Astrocyte (in vitro differentiated cells and primary cell): ENCODE measurements at places on chromosomes 4 and X. TPM values are rescaled to one million over a fixed set of nuclear protein-coding genes. Genes with fewer than 3 reads are reported as not detected.

- no peaks in the 10 kb centered on the region for H3K4me1 ChIP-seq
- no peaks in the 10 kb centered on the region for H3K36me3 ChIP-seq
- no peak overlapping the region for H3K27ac ChIP-seq
- DNase-seq, result no peak
- no peaks in the 10 kb centered on the region for H3K27me3 ChIP-seq
These were observed 16.0 kb downstream of the ATP5ME start for GRCh38 chr4:657834-658667.

- H3K27ac ChIP-seq, result no peak overlapping the region
- H3K4me1 ChIP-seq, result no peaks in the 10 kb centered on the region
- no peak for DNase-seq
- H3K4me3 ChIP-seq, result no peak overlapping the region
These were observed 1386.6 kb downstream of the PCDH7 start for GRCh38 chr4:32106767-32107166.

- no peak overlapping the region for H3K4me3 ChIP-seq
- H3K4me1 ChIP-seq, result no peaks in the 10 kb centered on the region
- no peaks in the 10 kb centered on the region for H3K27me3 ChIP-seq
- DNase-seq, result no peak
- no peak overlapping the region for H3K27ac ChIP-seq
- no peaks in the 10 kb centered on the region for H3K36me3 ChIP-seq
These were observed 17.0 kb upstream of the ARHGAP24 start for GRCh38 chr4:85457752-85458467.

DNA sequence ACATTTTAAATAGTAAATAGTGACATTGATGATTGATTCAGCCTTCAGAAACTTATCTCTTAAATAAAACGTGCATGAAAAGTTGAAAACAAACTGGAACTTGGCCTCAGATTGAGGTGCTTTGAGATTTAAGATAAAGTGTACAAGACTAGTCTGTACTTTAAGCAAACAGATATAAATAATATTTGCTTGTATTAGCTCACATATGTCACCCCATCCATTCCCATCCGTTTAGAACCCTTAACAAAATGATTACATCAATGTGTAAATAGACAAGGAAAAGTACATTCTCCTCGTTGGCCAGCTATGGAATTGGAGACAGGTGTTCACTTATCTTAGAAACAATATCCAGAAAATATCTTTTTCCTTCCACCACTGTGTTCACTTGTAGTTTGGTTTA, 130.8 kb downstream of the BANK1 start:
- H3K4me3 ChIP-seq, result no peak overlapping the region
- no peaks in the 10 kb centered on the region for H3K4me1 ChIP-seq
- no peaks in the 10 kb centered on the region for H3K27me3 ChIP-seq
- H3K36me3 ChIP-seq, result no peaks in the 10 kb centered on the region
- DNase-seq, result no peak
- no peak overlapping the region for H3K27ac ChIP-seq

GRCh38 chr4:112410364-112410763, 105.6 kb downstream of the NEUROG2 start:
- H3K36me3 ChIP-seq, result no peaks in the 10 kb centered on the region
- no peak for DNase-seq
- no peak overlapping the region for H3K27ac ChIP-seq
- H3K4me1 ChIP-seq, result no peaks in the 10 kb centered on the region
- no peaks in the 10 kb centered on the region for H3K27me3 ChIP-seq

GRCh38 chr4:182764642-182765041, 152.5 kb downstream of the DCTD start:
- no peaks in the 10 kb centered on the region for H3K27me3 ChIP-seq
- H3K36me3 ChIP-seq, result no peaks in the 10 kb centered on the region
- H3K4me3 ChIP-seq, result no peak overlapping the region
- DNase-seq, result no peak

- no peak overlapping the region for H3K27ac ChIP-seq
- H3K4me3 ChIP-seq, result no peak overlapping the region
- H3K36me3 ChIP-seq, result no peaks in the 10 kb centered on the region
- no peaks in the 10 kb centered on the region for H3K27me3 ChIP-seq
- H3K4me1 ChIP-seq, result no peaks in the 10 kb centered on the region
- peak; percentile 41 for DNase-seq
These were observed 1639.6 kb upstream of the PCDH10 start for GRCh38 chr4:131509521-131509920.

- no peaks in the 10 kb centered on the region for H3K4me1 ChIP-seq
- no peak overlapping the region for H3K27ac ChIP-seq
- no peaks in the 10 kb centered on the region for H3K36me3 ChIP-seq
- H3K4me3 ChIP-seq, result no peak overlapping the region
These were observed 2751.1 kb downstream of the ARAP2 start for GRCh38 chr4:33493231-33493630.

DNA sequence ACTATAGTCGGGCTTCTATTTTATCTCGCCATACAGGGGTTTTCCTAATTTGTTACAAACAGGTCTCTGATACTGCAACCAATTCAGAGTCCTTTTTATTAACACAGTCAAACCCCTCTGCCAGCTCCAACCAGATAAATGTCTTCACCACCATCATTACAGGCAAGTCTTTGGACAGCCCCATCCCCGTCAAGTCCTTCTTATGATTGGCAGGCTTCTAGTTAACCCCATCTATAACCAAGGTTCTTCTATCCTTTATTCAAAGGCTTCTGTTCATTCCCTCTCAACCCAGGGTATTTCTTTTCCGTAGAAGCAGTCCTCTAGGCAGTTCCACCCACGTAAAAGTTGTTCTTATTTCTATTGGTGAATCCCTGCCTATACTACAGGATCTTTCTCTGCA, 29.9 kb upstream of the FOXR2 start:
- no peaks in the 10 kb centered on the region for H3K4me1 ChIP-seq
- H3K36me3 ChIP-seq, result no peaks in the 10 kb centered on the region
- no peak for DNase-seq
- no peaks in the 10 kb centered on the region for H3K27me3 ChIP-seq

GRCh38 chrX:10507181-10507580, 113.2 kb downstream of the MID1 start:
- peak overlapping the region; percentile 53 for H3K27ac ChIP-seq
- no peak overlapping the region for H3K4me3 ChIP-seq
- H3K27me3 ChIP-seq, result no peaks in the 10 kb centered on the region
- DNase-seq, result peak; percentile 73
- peaks cover 13% of the 10 kb centered on the region for H3K4me1 ChIP-seq

DNA sequence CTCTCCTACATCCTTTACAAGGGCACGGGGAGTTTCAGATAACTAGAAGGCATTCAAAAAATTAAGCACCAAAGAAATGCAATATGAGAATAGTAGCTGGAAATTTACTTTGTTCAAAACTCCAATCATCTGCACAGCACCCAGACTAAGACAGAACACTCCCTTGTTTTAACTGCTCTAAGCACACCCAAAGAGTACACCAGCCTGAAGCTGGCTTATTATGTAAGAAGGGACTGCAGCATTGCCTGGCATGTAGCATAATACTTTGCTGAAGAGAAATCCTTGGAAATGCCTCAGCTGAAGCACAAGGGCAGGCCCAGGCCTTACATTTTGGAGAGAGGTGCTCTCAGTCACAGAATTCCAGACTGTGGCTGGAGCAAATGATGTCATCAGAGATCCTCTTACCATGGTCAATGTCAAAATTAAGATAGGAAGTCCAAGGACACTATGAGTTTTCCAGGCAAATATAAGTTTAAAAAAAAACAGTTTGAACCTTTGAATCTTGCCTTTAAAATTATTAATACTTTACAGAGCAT, 14.8 kb downstream of the ARHGEF6 start:
- DNase-seq, result no peak
- no peaks in the 10 kb centered on the region for H3K36me3 ChIP-seq
- H3K27ac ChIP-seq, result no peak overlapping the region
- H3K4me1 ChIP-seq, result peaks cover 13% of the 10 kb centered on the region
- no peak overlapping the region for H3K4me3 ChIP-seq
- no peaks in the 10 kb centered on the region for H3K27me3 ChIP-seq

DNA sequence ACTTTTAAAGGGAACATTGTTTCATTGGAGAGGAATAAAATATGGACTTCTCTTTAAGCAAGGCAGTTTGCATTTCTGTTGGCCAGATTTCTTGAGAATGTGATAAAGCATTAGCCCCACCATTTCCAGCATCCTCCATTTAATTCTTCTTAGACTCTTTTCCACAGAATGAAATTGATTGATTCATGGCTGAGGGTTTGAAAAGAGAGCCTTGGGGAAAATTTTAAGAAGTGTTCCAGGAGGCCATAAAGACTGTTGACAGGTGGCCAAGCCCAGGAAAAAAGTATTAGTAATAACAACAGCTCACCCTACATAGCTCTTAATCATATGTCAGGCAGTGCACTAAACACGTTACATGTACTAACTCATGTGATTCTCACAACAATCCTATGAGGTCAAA, 53.4 kb downstream of the SHROOM3 start:
- H3K27me3 ChIP-seq, result no peaks in the 10 kb centered on the region
- peaks cover 4% of the 10 kb centered on the region for H3K4me1 ChIP-seq
- peak; percentile 16 for DNase-seq
- no peak overlapping the region for H3K27ac ChIP-seq
- H3K36me3 ChIP-seq, result no peaks in the 10 kb centered on the region
- no peak overlapping the region for H3K4me3 ChIP-seq

DNA sequence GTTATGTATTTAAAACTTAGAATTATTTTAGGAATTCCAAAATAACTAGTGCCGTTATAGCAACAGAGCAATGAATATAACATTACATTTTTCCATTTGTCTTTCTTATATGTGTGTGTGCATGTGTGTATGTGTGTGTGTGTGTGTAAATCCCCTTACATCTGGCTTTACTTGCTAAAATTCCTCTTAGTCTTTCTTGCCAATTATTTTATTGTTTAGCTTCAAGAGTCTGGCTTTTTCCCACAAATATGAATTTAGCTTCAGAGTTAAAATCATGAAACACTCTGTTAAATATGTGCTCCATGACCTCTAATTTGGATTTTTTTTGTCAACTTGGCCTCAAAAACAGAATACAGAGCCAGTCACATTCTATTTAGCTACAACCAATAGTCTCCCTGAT, 18.9 kb downstream of the FGF13 start:
- H3K4me1 ChIP-seq, result no peaks in the 10 kb centered on the region
- no peak overlapping the region for H3K4me3 ChIP-seq
- no peak for DNase-seq
- H3K27me3 ChIP-seq, result no peaks in the 10 kb centered on the region

GRCh38 chr4:66949419-66949818, 595.9 kb downstream of the CENPC start:
- H3K27ac ChIP-seq, result no peak overlapping the region
- no peaks in the 10 kb centered on the region for H3K27me3 ChIP-seq
- H3K36me3 ChIP-seq, result no peaks in the 10 kb centered on the region
- H3K4me3 ChIP-seq, result no peak overlapping the region
- DNase-seq, result no peak

- H3K36me3 ChIP-seq, result peaks cover 3% of the 10 kb centered on the region
- peak; percentile 55 for DNase-seq
- H3K4me1 ChIP-seq, result no peaks in the 10 kb centered on the region
- H3K4me3 ChIP-seq, result no peak overlapping the region
- H3K27ac ChIP-seq, result no peak overlapping the region
These were observed 53.6 kb downstream of the PAQR3 start for GRCh38 chr4:78885598-78885997.

- no peak for DNase-seq
- H3K4me3 ChIP-seq, result no peak overlapping the region
- no peaks in the 10 kb centered on the region for H3K27me3 ChIP-seq
- no peak overlapping the region for H3K27ac ChIP-seq
- no peaks in the 10 kb centered on the region for H3K4me1 ChIP-seq
- no peaks in the 10 kb centered on the region for H3K36me3 ChIP-seq
These were observed 62.8 kb downstream of the PPP3CA start for GRCh38 chr4:101284546-101284945.

- H3K4me3 ChIP-seq, result no peak overlapping the region
- H3K27me3 ChIP-seq, result no peaks in the 10 kb centered on the region
- DNase-seq, result no peak
- H3K4me1 ChIP-seq, result peaks cover 16% of the 10 kb centered on the region
- H3K36me3 ChIP-seq, result no peaks in the 10 kb centered on the region
These were observed 9.7 kb downstream of the SMIM10 start for GRCh38 chrX:135000516-135000915.

DNA sequence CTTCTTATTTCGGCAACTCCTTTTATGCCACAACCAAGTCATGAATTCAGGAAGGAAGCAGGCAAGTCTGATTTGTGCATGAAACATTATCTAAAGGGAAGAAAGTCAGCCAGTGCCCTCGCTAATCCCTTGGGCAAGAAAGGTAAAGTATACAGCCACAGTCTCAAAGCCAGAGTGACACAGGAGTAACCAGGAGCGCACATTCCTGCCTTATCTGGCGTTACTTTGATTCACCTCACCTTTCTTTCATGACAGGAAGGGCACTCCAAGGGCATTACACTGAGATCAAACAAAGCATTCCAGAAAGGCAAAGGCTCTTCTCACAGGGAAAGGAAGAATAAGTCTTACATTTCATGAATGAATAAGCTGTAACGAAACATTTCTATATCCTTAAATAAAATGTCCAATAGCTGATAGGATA, 38.8 kb downstream of the FAT1 start:
- peak overlapping the region; percentile 54 for H3K27ac ChIP-seq
- H3K4me3 ChIP-seq, result no peak overlapping the region
- H3K36me3 ChIP-seq, result peaks cover 6% of the 10 kb centered on the region

DNA sequence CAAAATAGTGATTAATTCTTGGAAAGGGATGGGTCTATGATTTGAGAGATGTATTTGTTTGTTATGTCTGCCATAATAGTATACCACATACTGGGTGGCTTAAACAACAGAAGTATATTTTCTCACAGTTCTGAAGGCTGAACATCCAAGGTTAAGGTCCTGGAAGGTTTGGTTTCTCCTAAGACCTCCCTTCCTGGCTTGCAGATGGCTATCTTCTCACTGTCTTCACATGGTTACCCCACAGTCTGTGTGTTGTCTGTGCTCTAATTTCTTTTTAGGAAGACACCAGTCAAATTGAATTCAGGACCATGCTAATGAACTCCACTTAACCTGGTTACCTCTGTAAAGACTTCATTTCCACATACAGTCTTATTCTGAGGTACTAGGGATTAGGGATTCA, 25.6 kb downstream of the CXCL2 start:
- H3K27ac ChIP-seq, result no peak overlapping the region
- no peaks in the 10 kb centered on the region for H3K36me3 ChIP-seq
- H3K4me3 ChIP-seq, result no peak overlapping the region
- H3K4me1 ChIP-seq, result no peaks in the 10 kb centered on the region
- H3K27me3 ChIP-seq, result no peaks in the 10 kb centered on the region
- DNase-seq, result no peak

Gene BTK
- total RNA-seq, result 0.43 and 0.79 TPM in 2 replicates

Gene MAGED4
- 96.3 and 129 TPM in 2 replicates for total RNA-seq

Gene GAGE12J
- not detected in 2 replicates for total RNA-seq

Gene MAP9
- total RNA-seq, result 21.0 and 22.9 TPM in 2 replicates

Gene FAM184B
- 0.46 and 0.54 TPM in 2 replicates for total RNA-seq

Gene NMU
- 0.61 TPM in 1 of 2 replicates, not detected in the other for total RNA-seq

Gene EDA
- total RNA-seq, result 1.2 and 1.8 TPM in 2 replicates

Gene GASK1B
- 25.8 and 34.2 TPM in 2 replicates for total RNA-seq

Gene CXCR3
- not detected in 2 replicates for total RNA-seq

Gene IL13RA2
- not detected in 2 replicates for total RNA-seq

Gene SOD3
- 8.6 and 12.0 TPM in 2 replicates for total RNA-seq

Gene OTC
- not detected in 2 replicates for total RNA-seq

Gene ASB12
- total RNA-seq, result 0.16 TPM in 1 of 2 replicates, not detected in the other

Gene NPFFR2
- 0.64 and 0.70 TPM in 2 replicates for total RNA-seq

Gene F11
- not detected in 2 replicates for total RNA-seq

Gene SEL1L3
- 24.9 and 32.7 TPM in 2 replicates for total RNA-seq

Gene DCAF8L2
- total RNA-seq, result not detected in 2 replicates

Gene ADGRG4
- total RNA-seq, result 0.14 and 0.19 TPM in 2 replicates

Gene TSPAN7
- 3.5 and 4.8 TPM in 2 replicates for total RNA-seq
